ENCODE measurements at places on chromosomes 4 and X.

DNA sequence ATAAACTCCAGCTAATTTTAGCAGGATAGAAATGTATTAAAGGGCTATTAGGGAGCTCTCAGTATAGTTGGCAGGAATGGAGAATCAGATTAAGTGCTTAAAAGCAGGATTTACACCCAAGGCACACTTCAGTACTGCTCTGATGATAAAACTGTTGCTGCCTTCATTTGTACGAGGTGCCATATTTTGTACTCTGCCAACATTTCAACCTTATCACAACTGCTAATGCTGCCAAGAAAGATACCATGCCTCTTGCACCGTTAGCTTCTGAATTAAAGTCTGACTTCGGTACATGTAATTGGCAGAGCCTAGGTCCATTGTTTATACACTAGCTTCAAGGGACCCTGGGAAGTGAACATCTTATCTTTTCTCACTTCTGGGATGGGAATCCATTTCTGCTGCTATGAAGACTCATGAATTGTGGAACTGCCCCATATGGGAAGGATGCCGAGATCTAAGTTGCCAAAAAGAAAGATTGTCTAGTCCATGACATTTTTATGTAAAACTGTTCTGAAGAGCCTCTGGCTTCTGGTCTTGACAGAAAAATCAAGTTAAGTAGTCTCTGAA, 624.0 kb upstream of the IGFBP7 start:
- no peak for DNase-seq

DNA sequence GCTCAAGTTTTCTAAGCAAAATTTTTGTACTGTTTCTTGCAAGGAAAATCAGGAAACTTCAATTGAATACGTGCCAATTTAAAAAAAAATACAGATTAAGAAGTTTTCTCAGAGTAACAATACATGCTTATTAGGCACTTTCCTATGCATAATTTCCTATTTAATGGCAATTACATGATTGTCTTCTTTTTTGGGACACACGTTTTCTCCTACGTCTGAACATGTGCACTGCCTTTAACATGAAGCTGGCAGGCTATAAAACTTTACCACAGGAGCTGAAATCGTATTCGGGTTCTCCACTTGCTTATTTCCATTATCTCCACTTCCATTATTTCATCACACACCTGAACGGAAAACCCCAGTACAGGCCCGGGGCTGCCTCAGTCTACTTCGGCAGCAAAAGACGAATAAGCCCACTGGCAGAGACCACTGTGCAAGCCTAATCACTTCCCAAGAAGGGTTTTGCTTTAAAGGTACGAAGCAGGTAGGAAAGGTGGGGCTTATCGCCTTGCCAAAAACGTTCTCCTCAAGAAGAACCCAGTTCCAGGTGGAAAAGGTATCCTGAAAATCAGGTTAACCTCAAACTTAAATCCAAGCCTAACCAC, 575 bp downstream of the RCHY1 start:
- DNase-seq, result no peak

DNA sequence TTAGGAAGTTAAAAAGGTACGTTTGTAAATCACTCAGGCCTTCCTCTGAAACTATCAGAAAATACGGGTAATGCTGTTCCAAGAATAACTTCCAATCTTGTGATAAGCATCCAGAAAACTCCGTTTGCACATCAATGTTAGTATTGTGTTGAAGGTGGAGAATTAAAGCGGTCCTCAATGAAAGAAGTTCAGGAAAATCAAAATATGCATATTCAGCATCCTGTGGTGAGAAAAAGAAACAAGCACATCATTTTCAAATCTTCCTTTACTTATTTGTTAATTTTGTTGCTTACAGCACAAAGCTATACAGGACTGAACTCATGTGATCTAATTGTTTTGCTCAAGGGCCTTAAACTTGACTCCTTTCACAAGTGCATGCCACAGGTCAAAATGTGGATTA, 18.5 kb downstream of the DDX60L start:
- no peak for DNase-seq

GRCh38 chr4:113106108-113106507, 56.7 kb downstream of the ANK2 start:
- DNase-seq, result no peak
